Stimulated activated CD8-positive, alpha-beta memory T cell treated with anti-CD3 and anti-CD28 coated beads, Interleukin-7, amount 100 ng/mL, for 1 hour (primary cell): ENCODE measurements at places on chromosomes 4 and X.

- no peak for DNase-seq
These were observed 27.0 kb upstream of the KLHL13 start for GRCh38 chrX:118143578-118143977.

GRCh38 chr4:30001628-30002027 is 718.5 kb upstream of the PCDH7 start:
- DNase-seq, result no peak

DNA sequence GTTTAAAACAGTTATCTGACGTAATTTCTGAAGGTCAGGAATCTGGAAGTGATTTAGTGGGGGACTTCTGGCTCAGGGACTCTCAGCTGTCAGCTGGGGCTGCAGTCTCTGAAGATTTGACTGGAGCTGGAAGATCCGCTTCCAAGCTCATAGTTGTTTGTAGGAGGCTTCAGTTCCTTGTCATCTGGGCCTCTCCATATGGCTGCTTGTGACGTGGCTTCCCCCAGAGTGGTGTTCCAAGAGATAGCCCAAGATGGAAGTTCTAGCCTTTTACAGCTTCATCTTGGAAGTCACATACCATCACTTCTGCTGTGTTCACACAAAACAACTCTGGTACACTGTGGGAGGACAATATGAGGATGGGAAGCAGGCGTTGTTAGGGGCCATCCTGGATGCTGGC is 2.1 kb downstream of the MPC1L start:
- DNase-seq, result no peak

GRCh38 chr4:130183766-130184165 is 1087.8 kb downstream of the C4orf33 start:
- no peak for DNase-seq

GRCh38 chrX:1124531-1124930 is 87.9 kb downstream of the CRLF2 start:
- DNase-seq, result no peak

DNA sequence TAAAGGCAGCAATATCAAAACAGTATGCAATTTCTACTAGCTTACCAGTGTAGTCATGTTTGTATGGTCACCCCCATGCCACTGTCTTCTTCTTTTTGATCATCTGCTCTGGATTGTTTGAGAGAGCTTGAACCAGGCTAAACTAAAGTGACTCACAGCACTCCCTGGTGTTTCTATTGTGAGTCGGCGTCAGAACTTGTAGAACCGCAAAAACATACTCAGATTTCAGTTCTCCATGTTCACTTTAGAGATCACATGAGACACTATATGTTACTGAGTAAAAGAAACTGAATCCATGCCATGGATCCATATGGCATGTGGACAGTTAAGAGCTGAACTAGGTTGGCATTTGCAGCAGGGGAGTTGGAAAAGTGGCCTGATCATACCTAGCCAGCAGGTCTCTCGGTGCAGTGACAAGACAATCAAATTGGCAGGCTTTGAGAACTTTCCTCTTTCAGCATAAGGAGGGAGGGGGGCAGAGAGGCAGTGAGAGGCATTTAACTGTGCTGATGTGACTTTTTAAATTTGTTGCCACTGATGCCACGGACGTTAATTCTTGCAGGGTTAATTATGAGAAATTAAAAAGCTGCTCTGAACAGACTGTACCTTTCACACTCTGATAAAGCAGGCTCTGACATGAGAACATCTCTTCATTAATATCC is 88.4 kb downstream of the AFF2 start:
- DNase-seq, result no peak

GRCh38 chrX:111180750-111181240 is 84.8 kb downstream of the PAK3 start:
- DNase-seq, result no peak

GRCh38 chr4:174245714-174246113 is 37.8 kb downstream of the FBXO8 start:
- no peak for DNase-seq

DNA sequence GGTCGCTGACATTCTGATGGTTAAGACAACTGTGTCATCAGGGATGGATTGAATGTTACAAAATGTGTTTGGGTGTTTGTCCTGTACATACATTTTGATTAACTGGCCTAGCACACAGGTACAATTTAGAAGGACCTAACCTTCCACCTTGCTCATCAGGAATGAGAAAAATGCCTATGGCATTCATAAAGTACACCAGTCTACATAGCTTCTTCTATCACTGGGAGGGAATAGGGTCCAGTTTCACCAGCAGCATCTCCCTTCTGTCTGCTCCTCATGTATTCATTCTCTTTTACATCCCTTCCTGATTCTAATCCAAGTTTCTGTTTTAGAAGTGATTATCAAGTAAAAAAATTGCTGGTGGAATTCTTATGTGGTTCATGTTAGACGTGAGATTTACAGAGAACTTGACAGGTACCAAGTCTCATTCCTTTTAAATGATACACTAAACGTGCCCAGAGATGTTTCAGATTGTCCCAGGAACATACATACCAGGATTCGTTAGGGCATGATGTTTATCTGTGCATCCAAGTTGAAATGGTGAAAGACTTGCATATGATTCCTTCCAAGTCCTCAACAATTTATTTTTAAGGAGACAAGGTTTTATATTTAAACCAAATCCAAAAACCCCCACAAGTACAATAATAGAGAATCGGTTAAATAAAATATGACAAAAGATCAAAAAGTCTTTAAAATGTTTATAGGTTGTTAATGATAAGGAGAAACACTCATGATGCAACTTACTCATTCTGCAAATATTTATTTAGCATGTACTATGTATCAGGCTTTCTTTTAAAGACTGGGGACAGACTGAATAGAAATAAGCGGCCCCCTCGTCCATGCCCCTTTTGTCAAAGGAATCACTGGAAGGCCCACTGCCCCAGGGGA is 359.1 kb downstream of the ZNF674 start:
- DNase-seq, result no peak

DNA sequence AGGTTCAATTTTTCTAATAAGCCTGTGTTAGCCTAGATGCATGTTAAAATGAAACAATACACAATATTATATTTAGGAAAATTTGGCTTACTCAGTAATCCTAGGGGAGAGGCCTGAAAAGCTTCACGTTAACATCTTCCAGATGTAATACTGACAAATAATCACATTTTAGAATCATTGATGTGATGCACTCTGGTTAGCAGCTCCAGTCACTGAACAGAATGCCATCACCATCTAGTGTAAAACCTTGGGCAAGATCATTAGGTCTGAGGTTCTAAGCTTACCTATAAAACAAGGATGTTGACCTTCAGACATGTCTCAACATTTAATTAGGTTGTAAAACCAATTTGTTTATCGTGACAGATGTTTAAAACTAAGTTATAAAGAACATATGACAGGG is 1704.8 kb downstream of the STIM2 start:
- no peak for DNase-seq

DNA sequence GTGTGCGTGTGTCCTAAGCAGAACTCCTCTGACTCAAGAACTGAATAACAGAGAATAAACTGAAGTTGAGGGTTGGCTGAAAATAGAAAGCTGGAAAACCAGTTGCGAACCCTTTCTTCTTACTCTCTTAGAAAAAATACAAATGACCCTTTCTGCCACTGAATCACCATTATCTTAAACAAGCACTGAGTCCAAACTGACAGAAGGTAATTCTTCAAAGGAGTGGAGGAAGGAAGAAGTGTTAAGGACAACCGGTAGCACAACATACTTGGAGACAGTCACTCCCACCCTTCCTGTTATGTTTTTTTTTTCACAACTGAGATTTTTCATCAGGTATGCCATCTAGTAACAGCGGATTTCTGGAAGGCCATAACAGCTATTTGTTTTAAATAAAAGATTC is 38.1 kb downstream of the HELQ start:
- DNase-seq, result no peak
